ENCODE measurements at places on chromosomes 5 and 9.

GRCh38 chr9:109683521-109683920 lies 96.5 kb upstream of the PALM2AKAP2 start:
- no peak for DNase-seq

DNA sequence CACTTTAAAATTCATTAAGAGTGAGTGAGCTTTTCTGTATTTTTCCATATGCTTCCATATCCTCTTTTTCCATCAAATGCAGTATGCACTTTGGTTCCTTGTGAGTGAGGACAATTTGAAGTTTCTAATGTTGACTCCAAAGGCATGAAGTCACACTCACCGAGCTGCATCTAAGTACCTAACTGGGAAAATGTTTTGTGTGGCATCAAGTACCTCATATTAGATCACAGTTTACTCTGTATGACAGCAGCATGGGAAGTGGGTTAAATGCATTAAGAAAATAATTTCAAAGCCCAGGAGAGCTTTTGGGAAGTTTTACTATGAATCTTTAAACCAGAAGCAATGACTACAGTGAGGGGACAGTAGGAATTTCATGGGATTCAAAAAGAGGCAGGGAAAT lies 207.0 kb downstream of the EFNA5 start:
- DNase-seq, result no peak

GRCh38 chr5:175819090-175819425 lies 52.3 kb upstream of the CPLX2 start:
- no peak for DNase-seq

- DNase-seq, result no peak
These were observed 85.6 kb downstream of the DAB2IP start for GRCh38 chr9:121736934-121737462.

GRCh38 chr9:131348631-131349521 lies 45.0 kb upstream of the PRRC2B start:
- no peak for DNase-seq

DNA sequence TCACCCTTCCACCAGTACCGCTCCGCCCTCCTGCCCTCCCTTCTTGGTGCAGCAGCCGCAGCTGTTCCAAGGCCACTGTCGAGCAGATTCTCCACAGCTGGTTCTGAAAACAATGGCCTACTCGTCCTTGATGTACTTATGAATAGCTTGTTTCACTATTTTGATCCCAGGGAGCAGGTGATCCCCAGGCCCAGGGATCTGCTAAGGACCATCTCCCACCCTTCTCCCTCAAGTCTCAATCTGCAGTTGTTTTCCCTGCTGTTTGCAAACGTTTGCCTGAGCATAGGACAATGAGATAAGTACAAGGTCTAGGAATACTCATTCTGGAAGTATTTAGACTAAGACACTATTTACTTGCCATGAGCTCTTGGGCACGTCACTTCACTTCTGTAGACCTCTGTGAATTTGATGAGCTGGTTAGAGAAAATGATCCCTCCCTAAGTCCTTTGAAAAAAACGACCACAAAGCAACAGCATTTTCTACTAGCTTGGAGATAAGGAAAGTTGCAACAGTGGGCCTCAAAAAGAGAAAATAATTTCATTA lies 1.8 kb downstream of the LURAP1L start:
- no peak for DNase-seq

- no peak for DNase-seq
These were observed 170.2 kb upstream of the NREP start for GRCh38 chr5:111927191-111927590.

GRCh38 chr5:60262576-60263295 lies 369.2 kb upstream of the PDE4D start:
- DNase-seq, result no peak

DNA sequence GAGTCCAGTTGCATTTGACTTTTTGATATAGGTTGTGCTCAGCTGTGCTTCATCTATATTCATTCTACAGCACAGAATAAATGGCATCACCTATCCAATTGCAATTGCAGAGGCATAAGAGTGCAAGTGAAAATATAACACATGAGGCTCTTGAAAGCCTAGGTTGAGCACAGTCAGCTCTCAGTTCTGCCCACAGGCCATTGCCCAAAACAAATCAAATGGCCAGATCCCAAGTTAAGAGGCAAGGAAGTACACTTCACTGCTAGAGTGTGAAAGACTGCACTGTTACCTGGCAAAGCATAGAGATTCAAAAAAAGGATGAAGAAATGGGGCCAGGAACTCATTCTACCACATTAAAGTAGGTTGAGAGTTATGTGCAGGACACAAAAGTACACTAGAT lies 305.5 kb upstream of the SEMA6A start:
- DNase-seq, result no peak

GRCh38 chr9:127087411-127087810 lies 35.0 kb downstream of the ANGPTL2 start:
- DNase-seq, result no peak

- DNase-seq, result no peak
These were observed 442.4 kb downstream of the SPOCK1 start for GRCh38 chr5:137056676-137057075.

GRCh38 chr5:41794471-41794870 lies 75.8 kb downstream of the OXCT1 start:
- DNase-seq, result no peak

GRCh38 chr5:172716796-172717313 lies 54.1 kb downstream of the DUSP1 start:
- DNase-seq, result peak; percentile 82

GRCh38 chr5:140113180-140113698 lies 670 bp upstream of the PURA start:
- peak; percentile 23 for DNase-seq

GRCh38 chr5:6910950-6911349 lies 197.7 kb downstream of the TENT4A start:
- no peak for DNase-seq

DNA sequence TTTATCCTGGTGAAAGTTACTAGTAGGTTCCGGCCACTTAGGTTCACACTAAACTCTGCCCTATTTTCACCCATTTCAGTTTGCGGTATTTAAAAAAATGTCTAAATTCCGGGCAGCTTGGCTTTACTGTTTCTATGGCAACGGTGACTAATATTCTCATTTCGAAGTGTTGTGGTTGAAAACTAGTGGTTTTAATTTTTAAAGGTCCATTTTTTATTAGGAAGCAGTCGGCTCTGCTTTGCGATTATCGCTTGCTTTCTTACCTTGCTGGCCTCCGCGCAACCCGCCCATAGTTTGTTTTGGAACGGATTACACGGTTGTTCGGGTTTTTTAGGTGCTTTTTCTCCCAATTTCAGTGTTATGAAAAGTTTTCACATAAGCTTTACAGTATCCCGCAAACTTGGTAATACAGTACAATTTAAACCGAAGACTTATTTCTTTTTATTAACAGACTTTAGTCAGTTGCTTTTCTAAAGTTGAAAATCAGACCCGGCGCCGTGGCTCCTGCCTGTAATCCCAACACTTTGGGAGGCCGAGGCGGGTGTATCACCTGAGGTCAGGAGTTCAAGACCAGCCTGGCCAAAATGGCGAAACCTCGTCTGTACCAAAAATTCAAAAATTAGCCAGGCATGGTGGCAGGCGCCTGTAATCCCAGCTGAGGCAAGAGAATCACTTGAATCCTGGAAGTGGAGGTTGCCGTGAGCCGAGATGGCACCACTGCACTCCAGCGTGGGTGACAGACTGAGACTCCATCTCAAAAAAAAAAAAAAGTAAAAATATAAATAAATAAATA lies 1.6 kb downstream of the KDM4C start:
- DNase-seq, result peak; percentile 41

DNA sequence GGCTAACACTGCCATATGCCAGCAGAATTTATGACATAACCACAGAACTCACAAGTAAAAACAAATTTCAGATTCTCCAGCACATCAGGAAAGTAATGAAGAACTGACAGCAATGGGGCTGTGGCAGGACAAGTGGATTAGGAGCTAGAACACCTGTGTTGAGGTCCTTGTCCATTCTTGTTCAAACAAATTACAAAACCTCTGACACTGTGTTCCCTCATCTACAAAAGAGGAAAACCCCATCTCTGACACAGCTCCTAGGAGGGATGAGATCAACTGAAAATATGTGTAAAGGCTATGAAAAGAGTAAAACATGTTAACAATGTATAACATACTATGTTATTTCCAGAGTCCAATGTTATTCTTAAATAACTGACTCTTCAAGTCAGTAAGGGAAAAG lies 23.5 kb downstream of the ELP1 start:
- DNase-seq, result no peak

DNA sequence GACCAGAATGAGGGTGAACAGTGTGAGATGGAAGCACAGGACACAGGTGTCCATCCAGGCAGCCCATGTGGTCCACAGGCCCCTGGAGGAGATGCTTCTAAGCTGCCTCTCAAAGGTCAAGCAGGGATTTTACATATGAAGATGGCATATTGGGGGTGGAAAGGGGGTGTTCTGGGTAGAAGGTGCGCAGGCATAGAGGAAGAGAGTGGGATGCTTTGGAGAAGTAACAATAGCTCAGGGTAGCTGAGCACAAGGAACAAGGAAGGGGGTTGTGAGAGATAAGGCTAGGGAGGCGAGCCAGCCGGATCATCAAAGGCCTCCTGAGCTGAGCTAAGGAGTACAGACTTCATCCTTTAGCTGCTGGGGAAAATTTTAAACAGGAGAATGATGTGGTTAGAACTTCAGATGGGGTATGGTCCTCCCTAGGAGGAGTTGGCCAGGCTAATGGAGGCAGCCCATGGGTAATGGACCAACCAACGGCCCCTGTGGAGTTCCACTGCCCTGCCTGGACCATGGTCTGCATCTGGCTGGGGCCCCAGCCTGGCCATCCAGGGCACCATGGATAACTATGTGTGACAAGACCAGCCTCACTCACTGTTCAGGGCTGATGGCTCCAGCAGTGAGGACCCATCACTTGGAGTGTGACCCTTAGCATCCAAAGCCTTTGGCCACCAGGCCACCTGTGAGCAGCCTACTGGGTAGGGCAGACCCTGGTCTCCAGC lies 86.8 kb upstream of the TBC1D2 start:
- no peak for DNase-seq
